ENCODE measurements at places on chromosomes 13 and 19.

DNA sequence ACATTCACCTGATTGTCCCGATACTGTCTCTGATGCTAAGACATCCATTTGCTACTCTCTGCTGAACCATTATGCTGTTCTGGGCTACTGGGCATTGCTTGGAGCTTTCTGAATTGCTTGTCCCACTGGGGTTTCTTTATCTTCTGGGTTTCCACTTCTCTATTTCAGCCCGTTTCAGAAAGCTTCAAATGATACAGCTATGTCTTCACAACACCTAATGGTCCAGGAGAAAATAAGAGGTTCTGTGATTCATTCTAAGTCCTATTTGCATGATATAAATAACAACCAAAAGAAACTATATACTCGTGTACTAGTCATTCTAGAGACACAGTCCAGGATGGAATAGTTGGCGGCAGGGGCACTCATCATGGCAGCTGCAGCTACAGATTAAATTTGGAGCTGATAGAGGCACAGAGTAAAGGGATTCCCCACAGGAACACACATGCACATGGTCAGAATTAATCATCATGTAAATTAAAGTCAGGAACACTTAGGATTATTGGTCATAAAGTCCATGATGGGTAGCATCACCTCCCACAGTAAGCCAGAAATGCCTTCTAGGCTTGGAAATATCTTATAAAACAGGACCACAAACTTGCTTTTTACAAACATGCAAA is 33.3 kb upstream of the SCEL start:
- no peak for DNase-seq

DNA sequence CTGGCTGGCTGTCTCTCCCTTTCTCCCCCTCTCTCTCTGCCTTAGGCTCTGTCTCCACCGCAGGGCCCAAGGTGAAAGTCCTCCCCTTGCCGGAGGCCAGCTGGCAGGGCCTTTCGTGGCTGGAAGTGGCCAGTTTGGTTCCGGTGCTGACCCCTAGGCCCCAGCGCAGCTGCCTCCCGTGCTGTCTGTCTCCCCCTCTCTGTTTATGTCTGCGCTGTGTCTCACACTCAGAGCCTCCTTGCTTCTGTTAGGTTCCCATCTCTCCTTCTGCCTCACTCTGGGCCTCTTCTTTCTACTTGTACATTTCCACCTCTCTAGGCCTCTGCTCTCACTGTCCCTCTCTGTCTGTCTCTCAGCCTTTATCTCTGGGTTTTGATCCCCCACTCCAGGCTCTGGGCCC is 13.1 kb downstream of the CCDC97 start:
- no peak for DNase-seq

- no peak for DNase-seq
Observed at GRCh38 chr19:48950830-48951519, 3.7 kb upstream of the BAX start.

- DNase-seq, result no peak
Observed at GRCh38 chr13:91168386-91168711, 179.1 kb upstream of the MIR17HG start.

DNA sequence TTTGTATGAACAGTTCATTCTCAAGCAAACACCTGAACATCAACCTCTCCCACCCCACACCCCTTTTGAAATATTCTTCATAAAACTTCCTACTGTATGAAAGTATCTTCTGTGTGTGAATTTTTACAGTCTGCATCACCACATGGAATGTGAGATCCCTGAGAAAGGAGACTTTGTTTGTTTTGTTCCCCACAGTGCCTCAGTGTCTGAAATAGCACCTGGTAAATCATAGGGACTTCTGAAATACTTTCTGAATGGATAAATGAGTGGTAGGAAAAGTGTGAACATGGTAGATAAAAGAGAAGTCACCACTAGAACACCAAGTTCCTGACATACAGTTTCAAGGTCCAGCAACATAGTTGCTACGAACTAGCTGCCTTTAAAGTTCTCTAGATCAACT is 1071.2 kb downstream of the EFNB2 start:
- DNase-seq, result no peak

DNA sequence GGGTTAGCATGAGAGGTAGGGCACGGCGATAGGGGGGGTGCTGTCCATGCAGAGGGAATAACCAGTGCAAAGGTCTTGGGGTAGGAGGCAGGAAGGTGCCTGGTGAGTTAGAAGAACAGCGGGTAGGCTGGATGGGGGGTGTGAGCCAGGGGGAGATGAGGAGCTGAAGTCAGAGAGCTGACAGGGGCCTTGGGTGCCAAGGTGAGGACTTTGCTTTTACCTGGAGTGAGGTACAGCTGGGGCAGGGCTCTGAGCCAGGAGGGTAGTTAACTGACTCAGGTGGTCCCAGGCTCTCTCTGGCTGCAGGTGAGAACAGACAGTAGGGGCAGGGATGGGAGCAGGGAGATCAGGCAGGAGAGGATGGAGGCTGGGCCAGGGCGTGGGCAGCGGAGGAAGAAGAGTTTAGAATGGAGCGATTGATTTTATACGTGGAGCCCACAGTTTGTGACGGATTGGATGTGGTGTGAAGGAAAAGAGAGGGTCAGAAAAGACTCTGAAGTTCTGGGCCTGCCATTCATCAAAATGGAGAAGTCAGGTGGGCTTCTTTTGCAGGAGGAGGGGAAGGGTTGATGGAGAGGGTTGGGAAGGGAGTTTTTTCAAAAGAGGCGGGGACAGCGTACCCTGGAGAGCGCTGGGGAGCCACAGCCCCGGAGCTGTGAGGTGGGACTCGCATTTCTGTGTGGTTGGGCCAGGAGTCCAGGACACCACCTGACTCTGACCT is 1.2 kb upstream of the GRAMD1A start:
- no peak for DNase-seq

- DNase-seq, result peak; percentile 55
Observed at GRCh38 chr19:10654610-10655456, 687 bp downstream of the ILF3 start.

DNA sequence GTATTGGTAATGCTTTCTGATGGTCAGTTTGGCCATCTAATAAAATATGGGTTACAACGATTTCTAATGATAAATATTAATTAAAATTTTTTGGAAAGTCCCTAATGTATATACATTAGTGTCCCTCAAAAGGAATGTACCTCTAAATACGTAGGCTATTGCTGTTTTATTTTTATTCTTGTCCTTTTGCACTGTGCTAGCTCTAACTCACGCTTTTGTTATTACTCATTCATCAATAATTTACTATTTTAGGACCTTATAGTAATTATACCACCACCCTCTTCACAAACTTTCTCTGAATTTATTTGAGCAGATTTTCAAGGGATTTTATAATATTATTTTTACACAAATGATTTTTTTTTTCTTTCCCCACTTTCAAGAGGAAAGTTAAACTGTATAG is 795.9 kb upstream of the PCDH9 start:
- no peak for DNase-seq

DNA sequence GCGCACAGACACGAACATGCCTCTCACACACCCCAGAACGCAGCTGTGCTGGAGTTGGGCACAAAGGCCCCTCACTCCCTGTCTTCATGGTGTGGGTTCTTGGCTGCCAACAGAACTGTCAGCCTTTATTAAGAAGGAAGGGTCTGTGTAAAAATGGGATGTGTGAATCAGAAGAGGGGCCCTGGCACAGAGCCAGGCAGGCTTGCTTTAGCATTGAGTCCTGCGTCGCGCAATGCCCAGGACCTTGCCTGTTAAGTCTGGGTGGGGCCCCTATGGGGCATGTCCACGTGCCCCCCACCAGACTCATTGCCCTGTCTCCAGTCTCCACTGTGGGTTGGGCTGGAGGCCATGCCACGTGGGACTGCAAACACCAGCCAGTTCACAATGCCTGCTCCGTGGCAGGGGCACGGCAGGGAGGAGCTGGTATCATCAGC is 84.8 kb downstream of the SLC7A1 start:
- DNase-seq, result no peak

DNA sequence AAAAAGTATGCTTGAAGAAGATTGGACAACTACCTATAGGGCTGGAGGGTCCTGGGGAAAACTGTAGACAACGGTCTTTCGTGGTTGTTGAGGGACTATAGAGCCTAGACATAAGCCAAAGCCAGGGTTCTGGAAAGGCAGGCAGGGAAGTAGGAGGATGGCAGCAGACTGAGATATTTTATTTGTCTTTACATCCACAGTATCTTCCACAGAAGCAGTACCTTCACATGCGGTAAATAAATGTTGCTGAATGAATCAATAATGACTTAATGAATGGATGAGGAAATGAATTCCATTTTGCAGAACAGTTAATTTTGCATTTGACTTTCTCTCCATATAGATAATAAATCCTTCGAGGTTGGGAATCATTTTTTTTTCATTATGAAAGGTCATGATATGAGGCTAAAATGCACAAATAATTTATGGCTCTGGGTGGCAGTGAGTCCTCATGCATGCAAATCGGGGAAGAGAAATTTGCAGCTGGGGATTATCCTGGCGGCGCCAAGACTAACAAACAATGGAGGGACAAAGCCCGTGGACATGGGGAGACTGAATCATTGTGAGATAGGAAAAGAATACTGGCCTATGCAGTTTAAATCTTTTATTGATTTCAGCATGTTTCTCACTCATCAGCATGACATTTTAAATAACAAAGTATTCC is 102.0 kb downstream of the ERCC5 start:
- DNase-seq, result no peak

- DNase-seq, result no peak
Observed at GRCh38 chr19:40217934-40218890, at the start of gene TTC9B. Gene TTC9B, minus strand, starts transcription at chr19:40218384. Its CDS starts 3 bp downstream, at chr19:40218381.

DNA sequence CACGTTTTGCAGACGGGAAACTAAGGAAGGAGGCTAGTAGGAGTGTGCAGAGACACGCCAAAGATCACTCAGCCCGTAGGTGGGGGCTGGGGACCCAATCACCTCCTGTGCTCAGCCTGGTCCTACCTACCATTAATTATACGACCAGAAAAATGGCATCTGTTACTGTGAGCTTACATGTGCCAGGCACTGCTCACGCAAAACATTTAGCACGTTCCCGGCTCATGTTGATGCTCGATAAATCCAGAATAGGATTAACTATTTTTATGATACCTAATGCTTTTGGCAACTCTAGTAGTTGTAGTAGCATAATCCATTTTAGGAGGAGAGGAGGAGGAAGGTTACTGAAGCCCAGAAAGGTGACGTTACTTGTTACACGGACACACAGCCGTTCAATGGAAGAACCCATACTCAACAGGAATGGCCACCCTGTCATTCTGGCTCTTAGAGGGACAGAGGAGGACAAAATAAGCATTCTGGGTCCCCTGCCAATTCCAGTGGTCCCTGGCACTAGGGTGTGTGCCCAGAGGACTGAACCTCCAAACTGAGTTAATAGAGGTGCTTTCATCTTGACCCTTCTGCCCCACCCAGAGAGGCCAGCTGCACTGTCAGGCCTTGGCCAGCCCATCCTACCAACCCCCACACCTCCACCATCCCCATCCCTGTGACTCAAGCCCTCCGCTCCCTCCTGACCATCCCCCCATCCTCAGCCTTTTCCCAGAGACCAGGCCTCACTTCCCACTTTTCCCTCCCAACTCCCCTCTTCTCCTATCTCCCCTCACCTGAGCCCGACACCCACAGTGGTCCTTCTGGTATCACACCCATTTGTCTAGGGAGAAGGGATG is 5.0 kb upstream of the EML2 start:
- DNase-seq, result no peak

DNA sequence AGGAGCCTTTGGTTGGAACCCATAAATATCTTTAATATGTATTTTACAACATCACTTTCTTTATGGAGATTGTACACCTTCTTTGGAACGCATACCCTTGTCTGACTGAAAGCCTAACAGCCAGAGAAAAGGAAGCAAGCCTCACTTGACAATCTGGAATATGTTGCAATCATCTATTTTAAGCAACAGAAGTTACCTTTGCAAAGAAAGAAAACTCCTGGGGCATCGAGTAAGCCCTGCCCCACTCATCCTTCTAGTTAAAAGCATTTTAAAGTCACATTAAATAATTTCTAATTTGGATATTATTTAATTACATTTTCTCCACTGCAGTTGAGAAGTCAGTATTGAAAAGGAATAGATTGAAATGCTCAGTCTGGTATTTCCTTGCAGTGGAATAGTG is 542.7 kb downstream of the MYO16 start:
- DNase-seq, result no peak

DNA sequence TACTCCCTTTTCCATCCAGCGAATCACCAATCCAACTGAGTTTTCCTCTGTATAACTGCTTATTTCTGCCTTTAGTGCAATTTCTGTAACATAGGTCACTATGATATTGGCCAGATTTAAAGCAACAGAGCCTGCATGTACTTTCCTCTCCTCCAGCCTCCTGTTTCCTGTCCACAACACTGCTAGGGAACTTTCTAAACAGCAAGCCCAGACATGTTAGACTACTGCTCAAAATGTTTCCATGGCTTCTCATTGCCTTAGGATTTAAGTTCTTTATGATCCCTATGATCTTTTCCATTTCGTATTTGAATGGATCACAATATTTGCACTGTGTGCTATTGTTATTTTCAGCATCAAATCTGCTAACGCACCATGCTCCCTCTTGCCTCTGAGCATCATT is 481.7 kb upstream of the SLC10A2 start:
- DNase-seq, result no peak

DNA sequence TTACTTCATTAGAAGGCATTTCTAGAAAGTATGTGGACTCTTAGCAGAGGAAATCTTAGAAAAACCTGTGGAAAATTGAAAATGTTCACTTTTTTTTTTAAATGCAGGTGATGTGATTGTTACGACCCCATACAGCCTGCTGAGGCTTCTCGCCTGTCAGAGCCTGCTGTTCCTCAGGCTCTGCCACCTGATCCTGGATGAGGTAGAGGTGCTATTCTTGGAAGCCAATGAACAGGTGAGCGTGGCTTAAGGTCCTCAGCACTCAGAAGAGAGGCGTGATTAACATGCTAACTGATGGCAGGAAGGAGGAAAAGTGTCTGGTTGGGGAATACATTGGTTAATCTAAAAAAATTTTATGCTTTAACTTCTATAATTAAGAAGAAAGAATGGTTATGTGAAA is 71.4 kb downstream of the SLC7A9 start:
- DNase-seq, result no peak

DNA sequence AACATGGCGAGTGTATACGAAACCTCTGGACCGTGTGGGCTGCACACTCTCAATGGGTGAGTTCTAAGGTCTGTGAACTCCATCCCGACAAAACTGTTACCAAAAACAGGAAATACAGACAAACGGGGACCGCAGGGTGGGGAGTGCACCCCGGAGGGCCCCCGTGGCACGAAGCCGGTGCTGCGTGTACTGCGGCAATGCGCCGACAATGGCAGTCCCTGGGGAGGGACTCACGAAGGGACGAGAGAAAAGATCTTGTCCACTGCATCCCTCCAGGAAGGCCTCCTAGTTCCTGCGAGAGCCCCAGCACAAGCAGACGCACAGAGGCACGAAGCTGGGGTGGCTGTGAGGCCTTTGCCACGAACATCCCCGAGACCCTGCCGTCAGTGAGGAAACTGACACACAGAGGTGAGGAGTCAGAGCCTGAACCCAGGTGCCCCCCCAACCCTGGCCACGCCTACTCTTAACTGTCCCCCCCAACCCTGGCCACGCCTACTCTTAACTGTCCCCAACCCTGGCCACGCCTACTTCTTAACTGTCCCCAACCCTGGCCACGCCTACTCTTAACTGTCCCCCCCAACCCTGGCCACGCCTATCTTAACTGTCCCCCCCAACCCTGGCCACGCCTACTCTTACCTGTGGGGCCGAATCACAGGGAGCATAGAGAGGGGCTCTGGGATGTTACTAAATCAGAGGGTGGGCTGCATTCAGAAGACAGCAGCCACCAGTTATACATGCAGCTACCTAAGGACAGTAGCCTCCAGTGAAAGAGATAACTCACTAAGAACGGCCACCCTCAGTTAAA is 4.2 kb downstream of the MED16 start:
- no peak for DNase-seq
